ENCODE measurements at places on chromosomes 1 and 21. TPM values are rescaled to one million over a fixed set of nuclear protein-coding genes. Genes with fewer than 3 reads are reported as not detected.
A peak's percentile ranks its signal among the peaks of the same experiment; 100 is the strongest.

Gene HES5
- total RNA-seq, result not detected

GRCh38 chr1:58848818-58849411, 65.1 kb upstream of the JUN start:
- peak overlapping the region; percentile 77 for H3K27ac ChIP-seq
- H3K4me3 ChIP-seq, result no peak overlapping the region

GRCh38 chr1:242890192-242890741, 364.8 kb downstream of the CEP170 start:
- H3K4me1 ChIP-seq, result no peaks in the 10 kb centered on the region
- no peaks in the 10 kb centered on the region for H3K36me3 ChIP-seq
- DNase-seq, result no peak
- H3K27ac ChIP-seq, result no peak overlapping the region
- H3K4me3 ChIP-seq, result no peak overlapping the region

Gene ENAH
- 158 TPM for total RNA-seq

DNA sequence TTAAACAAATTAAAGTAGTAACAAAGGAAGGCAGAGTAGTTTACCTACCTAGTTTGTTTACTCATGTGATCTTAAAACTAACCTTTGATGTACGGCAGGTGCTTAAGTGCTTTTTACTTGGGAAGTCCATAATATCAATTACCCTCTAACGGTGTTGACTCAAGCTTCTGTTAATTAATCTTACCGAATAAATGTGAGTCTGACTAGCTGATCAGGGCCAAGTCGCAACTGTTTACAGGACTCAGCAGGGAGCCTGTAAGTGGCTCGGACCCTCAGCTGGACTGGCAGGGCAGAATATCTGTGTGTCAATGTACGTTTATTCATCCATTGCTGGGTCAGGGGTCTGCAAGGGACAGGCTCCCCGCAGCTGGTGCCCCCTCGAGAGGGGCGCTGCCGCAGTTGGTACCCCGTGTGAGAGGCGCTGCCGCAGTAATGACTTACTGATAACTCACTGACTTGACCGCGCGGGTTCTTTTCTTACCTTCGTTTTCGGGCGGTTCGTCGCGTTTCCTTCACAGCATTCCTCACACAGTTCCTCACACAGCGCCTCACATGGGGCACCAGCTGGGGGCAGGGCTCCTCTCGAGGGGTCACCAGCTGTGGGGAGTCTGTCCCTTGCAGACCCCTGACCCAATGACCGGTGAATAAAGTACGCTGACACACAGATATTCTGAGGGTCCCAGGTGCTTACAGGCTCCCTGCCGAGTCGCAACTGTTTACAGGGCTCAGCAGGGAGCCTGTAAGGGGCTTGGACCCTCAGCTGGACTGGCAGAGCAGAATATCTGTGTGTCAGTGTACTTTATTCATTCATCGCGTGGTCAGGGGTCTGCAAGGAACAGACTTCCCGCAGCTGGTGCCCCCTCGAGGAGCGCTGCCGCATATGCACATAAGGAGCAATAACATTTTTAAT, 3.0 kb downstream of the FMO1 start:
- H3K4me1 ChIP-seq, result no peaks in the 10 kb centered on the region
- H3K36me3 ChIP-seq, result no peaks in the 10 kb centered on the region
- DNase-seq, result no peak
- no peak overlapping the region for H3K27ac ChIP-seq

GRCh38 chr1:14486401-14487201, 111.9 kb upstream of the KAZN start:
- peak; percentile 75 for DNase-seq
- no peaks in the 10 kb centered on the region for H3K36me3 ChIP-seq
- H3K27ac ChIP-seq, result peak overlapping the region; percentile 67

DNA sequence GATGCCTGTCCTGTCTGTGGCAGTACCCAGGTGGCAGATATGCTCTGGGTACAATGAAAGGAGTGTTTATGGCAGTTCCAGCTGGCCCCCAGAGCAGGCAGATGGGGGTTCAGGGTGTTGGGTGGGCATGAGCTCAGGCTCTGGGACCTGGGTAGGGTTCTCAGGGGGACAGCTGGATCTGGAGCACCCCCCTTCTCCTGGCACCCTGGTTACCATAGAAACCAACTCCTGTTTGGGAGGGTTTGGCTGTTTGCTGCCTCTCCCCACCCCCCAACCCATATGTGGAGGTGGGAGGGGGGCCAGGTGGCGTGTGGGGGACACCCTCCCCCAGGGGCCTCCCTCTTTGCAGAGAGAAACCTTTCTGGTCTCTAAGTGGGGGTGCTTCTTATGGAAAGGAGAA, 7.1 kb downstream of the FOXO6 start:
- peaks cover 8% of the 10 kb centered on the region for H3K4me1 ChIP-seq
- H3K27me3 ChIP-seq, result peaks cover 15% of the 10 kb centered on the region
- no peaks in the 10 kb centered on the region for H3K36me3 ChIP-seq
- H3K4me3 ChIP-seq, result no peak overlapping the region
- DNase-seq, result no peak

DNA sequence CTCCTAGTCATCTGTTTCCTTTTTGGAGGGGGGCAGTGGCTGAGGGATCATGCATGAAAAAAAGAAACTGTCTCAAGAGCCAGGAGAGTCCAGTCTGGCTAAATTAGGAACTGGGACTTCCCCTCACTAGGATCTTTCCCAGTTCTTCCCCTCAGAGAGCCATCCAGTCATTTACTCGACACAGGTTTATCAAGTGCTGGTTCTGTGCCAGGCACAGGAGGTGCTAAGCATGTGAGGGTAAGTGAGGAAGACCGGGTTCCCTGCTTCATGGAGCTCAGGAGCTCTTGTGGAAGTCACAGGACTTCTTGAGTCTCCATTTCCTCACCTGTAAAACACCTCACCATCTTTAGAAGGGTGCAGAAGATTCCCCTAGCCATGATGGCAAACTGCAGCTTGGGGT, 8.6 kb upstream of the NUAK2 start:
- H3K4me1 ChIP-seq, result peaks cover 3% of the 10 kb centered on the region
- no peak overlapping the region for H3K27ac ChIP-seq
- H3K27me3 ChIP-seq, result peaks cover 4% of the 10 kb centered on the region
- no peak for DNase-seq
- no peak overlapping the region for H3K4me3 ChIP-seq

Gene PLA2G2F
- not detected for total RNA-seq

Gene PIGR
- not detected for total RNA-seq

DNA sequence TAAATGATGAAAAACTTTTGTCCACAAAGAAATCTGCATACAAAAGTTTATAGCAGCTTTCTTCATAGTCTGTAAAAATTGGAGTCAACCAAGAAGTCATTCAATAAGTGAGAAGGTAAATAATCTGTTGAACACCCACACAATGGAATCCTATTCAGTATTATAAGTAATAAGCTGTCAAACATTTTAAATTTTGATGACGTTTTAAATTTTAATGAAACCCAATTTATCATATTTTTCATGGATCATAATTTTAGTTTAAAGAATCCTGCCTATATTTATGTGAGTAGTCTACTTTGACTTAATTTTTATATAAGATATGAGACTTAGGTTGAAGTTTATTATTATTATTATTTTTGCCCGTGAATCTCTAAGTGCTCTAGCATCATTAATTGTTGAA, 20.0 kb downstream of the OR10J1 start:
- no peak overlapping the region for H3K4me3 ChIP-seq
- H3K4me1 ChIP-seq, result no peaks in the 10 kb centered on the region
- DNase-seq, result no peak
- H3K27me3 ChIP-seq, result no peaks in the 10 kb centered on the region
- H3K36me3 ChIP-seq, result no peaks in the 10 kb centered on the region

Gene HAO2
- total RNA-seq, result not detected

DNA sequence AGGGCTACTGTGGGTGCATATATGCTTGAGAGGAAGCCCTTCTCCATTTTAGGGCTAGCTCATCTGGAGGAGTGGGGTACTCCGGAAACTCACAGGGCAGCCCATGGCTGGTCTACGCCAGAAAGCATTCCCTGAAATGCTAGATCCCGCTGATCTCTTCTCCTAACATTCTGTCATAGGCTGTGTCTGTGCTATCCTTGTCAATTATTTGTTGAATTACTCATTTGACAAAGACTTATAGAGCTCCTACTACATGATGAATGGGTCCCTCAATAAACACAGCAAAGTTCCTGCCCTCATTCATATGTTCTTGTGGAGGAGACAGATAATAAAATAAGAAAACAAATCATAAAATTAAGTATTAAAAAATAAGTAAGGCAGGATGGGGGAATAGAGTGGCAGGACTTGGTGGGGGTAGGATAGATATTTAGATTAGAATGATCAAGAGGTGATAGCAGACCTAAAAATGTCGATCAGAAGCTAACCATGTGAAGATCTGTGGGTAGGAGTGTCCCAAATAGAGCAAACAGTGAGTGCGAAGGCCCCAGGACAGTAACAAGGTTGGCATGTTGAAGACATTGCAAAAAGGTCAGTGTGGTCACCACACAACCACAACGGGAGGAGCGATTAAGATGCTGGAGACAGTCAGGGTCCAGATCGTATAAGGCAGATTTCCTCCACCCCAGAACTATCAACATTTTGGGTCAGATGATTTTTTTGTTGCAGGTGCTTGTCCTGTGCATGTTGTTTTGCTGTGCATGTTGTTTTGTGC, 13.2 kb downstream of the NGF start:
- peaks cover 45% of the 10 kb centered on the region for H3K4me1 ChIP-seq
- H3K27me3 ChIP-seq, result no peaks in the 10 kb centered on the region
- H3K36me3 ChIP-seq, result no peaks in the 10 kb centered on the region
- no peak overlapping the region for H3K4me3 ChIP-seq
- no peak for DNase-seq

GRCh38 chr1:116556289-116557006, 14.4 kb downstream of the CD58 start:
- peaks cover 11% of the 10 kb centered on the region for H3K4me1 ChIP-seq
- peak; percentile 89 for DNase-seq
- peak overlapping the region; percentile 66 for H3K27ac ChIP-seq
- no peak overlapping the region for H3K4me3 ChIP-seq
- H3K36me3 ChIP-seq, result no peaks in the 10 kb centered on the region

DNA sequence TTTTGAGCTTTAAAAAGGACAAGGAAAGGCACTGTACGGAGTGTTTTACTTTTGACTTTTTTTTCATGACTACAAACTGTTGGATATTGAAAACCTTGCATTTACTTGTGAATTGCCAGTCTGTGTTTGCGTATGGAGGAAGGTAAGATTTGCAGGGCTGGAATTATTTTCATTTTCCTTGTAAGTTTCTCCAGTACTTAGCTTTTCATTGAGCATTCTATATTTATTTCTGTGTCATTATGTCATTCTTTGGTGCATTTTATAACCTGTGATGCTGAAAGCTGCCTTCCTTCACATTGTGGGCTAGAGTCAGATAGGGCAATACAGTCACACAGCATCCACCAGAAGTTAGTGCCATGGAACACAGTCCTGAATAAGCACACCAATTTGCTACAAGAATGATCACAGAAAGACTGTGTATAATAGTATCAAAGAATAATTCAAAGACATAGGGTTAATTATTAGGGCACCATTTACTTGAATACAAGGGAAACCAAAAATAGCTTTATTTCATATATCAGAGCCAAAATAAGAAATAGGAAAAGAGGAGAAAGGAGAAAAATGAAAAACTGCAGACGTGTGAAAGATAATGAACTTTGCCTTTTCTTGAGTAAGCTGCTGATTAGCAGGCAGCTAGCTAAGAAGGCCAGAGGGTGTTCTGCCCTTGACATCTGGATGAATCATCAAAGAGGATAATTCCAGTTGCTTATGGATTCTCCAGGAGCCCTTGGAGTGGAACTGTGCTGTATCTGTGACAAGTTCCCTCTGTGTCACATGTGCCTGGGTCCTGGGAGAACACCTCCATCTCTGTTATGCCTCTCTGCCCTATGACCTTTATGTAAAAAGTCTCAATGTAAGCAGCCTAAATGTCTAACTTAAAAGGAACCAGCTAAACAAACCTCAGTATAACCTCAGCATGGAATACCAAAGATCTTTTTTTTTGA, 8.0 kb upstream of the FAM20B start:
- no peaks in the 10 kb centered on the region for H3K27me3 ChIP-seq
- peaks cover 20% of the 10 kb centered on the region for H3K4me1 ChIP-seq
- peak; percentile 37 for DNase-seq
- no peaks in the 10 kb centered on the region for H3K36me3 ChIP-seq
- peak overlapping the region; percentile 10 for H3K27ac ChIP-seq
- no peak overlapping the region for H3K4me3 ChIP-seq

GRCh38 chr1:202014915-202015661, 4.7 kb downstream of the ELF3 start:
- no peaks in the 10 kb centered on the region for H3K27me3 ChIP-seq
- no peak overlapping the region for H3K27ac ChIP-seq
- DNase-seq, result no peak
- no peak overlapping the region for H3K4me3 ChIP-seq

GRCh38 chr1:47024141-47024801, 802 bp downstream of the CYP4X1 start:
- no peaks in the 10 kb centered on the region for H3K36me3 ChIP-seq
- no peaks in the 10 kb centered on the region for H3K4me1 ChIP-seq
- H3K27ac ChIP-seq, result no peak overlapping the region
- no peak overlapping the region for H3K4me3 ChIP-seq
- DNase-seq, result no peak

Gene DNASE2B
- not detected for total RNA-seq

Gene RNF186
- not detected for total RNA-seq

DNA sequence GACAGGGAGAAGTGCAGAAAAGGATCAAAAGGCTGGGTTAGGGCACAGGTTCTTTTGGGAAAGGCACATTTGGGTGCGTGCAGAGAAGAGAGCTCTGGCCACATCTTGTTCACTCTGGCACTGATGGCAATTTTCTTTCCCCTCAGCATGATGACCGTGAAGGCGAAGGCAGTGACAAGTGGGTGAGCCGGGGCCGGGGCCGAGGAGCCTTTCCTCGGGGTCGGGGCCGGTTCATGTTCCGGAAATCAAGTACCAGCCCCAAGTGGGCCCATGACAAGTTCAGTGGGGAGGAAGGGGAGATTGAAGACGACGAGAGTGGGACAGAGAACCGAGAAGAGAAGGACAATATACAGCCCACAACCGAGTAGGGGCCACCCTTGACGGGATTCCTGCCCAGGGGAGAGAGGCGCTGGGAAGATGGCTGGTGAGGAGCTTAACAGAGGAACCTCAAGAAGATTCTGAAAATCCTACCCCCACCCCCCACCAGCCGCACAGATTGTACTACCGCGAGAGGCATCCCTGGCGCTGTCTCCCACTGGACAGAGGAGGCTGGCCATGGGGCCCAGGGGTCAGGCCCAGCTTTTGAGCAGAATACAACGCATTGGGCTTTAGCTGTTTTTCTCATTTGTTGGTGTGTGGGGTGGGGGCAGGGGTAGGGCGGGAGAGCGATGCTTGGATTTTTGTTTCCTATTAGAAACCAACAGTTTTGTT, 2.4 kb upstream of the SH3D21 start:
- H3K27ac ChIP-seq, result no peak overlapping the region
- peaks cover 25% of the 10 kb centered on the region for H3K4me1 ChIP-seq
- peaks cover 67% of the 10 kb centered on the region for H3K36me3 ChIP-seq
- no peaks in the 10 kb centered on the region for H3K27me3 ChIP-seq
- no peak for DNase-seq
- no peak overlapping the region for H3K4me3 ChIP-seq

All from SJSA1 (cell line).